ENCODE measurements at places on chromosomes 6 and 20. TPM values are rescaled to one million over a fixed set of nuclear protein-coding genes. Genes with fewer than 3 reads are reported as not detected.

Gene SNRPB2
- 69.2 TPM for total RNA-seq

GRCh38 chr20:49985617-49986016 lies 2.8 kb downstream of the SNAI1 start:
- no peak for DNase-seq

GRCh38 chr6:97586344-97586743 lies 303.3 kb upstream of the MMS22L start:
- DNase-seq, result peak; percentile 49

Gene C6orf58
- total RNA-seq, result not detected

DNA sequence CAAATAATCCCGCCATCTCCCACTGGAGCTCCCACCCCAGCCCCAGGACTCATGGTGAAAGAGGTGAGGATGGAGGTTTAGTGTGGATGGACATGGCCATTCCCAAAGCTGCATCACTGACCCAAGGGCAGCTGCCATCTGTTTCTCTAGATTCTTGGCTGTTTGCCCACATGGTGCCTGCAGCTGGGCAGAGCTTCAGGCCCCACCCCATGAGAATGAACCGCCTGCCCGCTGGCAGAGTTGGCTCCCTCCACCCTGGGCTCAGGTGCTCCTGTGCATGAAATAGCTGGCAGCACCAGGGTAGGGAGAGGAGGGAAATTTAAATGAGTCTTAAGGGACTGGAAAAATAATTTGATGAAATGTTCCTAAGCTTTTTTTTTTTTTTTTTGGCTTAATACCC lies 17.4 kb downstream of the SCML4 start:
- DNase-seq, result no peak

- no peak for DNase-seq
Observed at GRCh38 chr6:91941838-91942237, 1355.0 kb upstream of the MAP3K7 start.

DNA sequence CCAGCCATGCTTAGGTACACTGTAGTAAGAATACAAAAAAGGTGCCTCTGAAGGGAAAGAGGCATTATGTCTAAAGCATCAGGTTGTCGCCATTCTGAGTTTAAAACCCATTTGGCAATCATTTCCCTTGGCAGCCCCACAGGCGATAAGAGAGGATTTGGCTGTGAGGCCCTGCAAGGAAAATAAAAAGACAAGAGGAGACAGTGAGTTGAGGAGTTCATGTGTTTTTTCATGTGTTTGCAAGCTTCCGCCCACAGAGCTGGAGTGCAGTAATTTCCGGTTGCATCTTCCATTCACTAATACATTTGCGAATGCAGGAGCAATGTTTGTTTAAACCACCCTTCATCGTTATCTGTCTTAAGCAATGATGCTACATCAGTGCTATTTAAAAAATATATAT lies 138.5 kb upstream of the SOX4 start:
- DNase-seq, result peak; percentile 6

Gene SLC25A27
- total RNA-seq, result 0.28 TPM

DNA sequence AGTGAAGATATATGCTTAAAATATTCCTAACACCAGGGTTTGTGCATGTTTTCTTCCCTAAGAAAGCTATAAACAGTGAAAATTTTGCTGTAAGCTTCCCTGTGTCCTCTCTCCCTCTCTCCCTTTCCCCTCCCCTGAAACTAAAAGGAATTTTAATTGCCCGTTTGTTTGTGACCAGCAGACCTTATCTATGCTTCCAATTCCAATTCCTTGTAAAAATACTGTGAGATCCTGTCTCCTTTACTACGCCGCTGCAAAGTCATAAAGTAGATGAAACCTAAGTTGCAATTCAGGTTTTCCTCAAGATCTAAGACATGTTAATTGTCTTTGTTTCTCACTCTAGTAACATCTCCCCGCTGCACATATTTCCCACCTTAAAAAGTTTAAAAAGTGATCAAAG lies 82.3 kb downstream of the DNAH8 start:
- DNase-seq, result no peak

DNA sequence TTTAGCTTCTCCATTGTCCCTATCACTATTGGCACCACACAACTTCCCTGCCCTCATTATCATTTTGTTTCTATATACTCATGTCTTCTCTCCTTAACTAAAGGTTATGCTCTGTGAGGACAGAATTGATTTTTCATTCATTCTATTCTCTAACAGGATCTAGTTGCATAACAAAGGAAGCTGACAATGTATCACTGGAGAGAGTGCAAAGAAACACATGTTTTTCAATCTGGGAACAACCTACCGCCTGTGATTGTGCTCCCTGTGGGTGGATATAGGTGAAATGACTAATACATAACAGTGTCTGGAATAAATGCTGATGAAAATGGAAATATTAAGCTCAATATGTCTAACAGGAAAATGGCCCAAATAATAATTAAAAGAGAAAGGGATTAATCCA lies 56.6 kb downstream of the COL12A1 start:
- peak; percentile 47 for DNase-seq

- DNase-seq, result peak; percentile 41
Observed at GRCh38 chr20:13458860-13459451, 179.8 kb downstream of the TASP1 start.

- DNase-seq, result no peak
Observed at GRCh38 chr6:147787417-147787816, 278.9 kb downstream of the SAMD5 start.

GRCh38 chr20:33412484-33412838 lies 11.1 kb upstream of the CDK5RAP1 start:
- no peak for DNase-seq

GRCh38 chr6:122339661-122340060 lies 59.8 kb upstream of the HSF2 start:
- DNase-seq, result no peak

DNA sequence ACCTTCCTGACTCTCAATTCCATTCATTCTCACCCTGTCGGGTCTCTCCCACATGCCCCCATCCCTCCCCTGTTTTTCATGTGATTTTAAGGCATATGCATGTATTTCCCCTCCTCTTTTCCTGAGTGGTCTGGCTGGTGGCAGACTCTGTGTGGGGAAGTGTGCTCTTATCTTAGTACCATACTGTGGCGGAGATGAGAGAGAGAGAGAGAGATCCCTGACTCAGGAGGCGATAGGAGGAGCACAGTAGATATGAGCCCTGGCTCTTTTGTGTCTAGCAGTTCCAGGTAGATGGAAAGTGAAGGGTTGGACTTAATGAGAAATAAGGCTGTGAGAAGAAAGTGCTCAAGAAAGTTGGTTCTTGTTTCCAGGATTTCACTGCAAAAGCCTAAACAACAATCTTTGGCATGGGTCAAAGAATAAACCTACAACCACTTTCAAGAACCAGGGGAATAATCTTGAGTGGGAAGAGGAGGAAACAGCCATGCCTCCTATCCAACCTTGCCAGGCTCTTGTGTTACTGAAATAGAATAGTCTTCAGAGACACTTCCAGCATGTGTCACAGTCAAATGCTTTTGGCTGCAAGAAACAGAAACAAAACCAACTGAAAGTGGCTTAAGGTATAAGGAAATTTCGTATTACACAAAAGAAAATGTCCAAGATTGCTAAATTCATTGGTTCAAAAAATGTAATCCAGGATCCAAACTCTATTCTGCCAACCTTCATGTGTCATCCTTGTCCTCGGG lies 123.8 kb upstream of the MYLIP start:
- no peak for DNase-seq

- DNase-seq, result no peak
Observed at GRCh38 chr6:20719980-20720379, 185.7 kb downstream of the CDKAL1 start.

DNA sequence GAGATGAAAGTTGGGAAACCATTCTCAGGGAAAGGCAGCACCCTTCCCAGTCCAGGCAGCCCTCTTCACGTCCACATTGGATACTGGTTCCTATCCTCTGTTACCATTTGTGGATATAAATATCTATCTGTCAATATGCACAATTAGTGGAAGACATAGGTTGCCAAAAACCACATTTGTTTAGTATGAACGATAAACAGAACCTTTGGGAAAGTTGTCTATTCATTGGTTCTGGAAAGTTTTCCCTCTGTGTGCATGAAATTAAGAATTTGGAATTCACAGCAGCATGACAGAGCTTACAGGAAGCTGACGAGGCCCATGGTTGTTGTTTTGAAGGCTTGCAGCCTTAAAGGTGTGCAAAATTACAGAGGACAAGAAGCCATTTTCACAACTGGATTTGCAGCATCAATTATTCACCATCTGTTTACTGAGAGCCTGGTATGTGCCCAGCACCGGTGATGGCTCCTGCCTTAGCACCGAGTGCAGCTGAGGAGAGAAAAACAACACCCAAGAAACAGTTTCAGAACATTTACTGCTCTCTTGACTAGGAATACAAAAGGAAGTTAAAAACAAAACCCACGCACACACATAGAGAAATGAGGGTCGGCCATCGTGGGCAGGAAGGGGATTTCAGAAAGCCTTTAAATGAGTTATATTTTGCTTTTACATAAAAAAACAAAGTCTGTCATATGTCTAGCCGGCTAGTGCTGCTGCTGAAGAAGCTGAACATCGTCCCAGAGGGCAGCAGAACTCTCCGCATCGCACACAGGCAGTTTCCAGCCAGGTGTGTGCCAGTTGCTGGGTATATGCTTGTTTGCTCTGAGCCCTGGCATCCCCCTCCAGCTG lies 319.6 kb downstream of the FARS2 start:
- no peak for DNase-seq

DNA sequence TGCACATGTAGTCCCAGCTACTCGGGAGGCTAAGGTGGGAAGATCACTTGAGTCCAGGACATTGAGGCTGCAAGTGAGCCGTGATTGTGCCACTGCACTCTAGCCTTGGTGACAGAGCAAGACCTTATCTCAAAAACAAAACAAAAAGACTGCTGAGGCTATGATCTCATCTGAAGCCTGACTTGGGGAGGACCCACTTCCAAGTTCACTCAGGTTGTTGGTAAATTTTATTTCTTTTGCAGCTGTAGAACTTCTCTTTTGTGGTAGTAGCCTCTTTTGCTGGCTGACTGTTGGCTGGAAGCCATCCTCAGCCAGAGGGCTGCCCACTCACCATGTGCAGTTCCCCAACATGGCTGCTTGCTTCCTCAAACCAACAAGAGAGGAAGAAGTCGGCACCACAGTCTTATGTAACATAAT lies 36.8 kb upstream of the ME1 start:
- DNase-seq, result no peak

Gene GPR6
- total RNA-seq, result not detected

Gene KHDC1
- 1.7 TPM for total RNA-seq

Gene TFAP2A
- total RNA-seq, result 0.72 TPM

Gene BANF2
- total RNA-seq, result not detected

DNA sequence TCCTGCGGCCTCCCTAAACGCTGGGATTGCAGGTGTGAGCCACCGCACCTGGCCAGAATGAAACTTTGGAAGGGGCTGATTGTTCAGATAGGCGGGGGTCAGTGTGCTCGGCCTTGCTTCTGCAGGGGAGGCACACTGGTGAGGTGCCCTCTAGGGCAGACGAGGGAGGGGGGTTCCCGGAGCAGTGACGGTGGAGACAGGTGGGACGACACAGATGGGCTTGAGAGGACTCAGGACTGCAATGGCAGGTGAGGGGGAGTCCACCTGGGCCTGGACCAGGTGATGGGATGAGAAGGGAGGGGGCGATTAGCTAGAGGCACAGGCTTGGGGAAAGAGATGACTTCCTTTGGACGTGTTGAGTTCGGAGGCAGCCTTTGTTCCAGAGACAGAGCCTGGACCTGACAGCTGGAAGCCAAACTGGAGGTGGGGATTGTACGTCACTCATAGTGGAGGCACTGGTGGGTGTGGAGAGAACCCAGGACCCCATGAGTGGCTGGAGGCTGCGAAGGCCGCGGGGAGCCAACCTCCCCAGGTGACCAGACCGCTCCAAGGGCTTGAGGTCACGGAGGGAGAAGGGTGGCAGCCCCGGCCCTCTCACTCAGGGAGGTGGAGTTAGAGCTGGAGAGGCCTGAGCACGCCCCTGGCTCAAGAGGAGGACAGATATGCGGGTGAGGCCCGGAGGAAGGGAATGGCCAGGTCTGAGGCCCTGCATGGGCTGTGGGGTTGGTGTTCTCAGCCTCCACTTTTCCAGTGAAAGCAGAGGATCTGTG lies 10.5 kb upstream of the MAP1LC3A start:
- no peak for DNase-seq

GRCh38 chr6:157613011-157613522 lies 210.0 kb upstream of the SNX9 start:
- peak; percentile 97 for DNase-seq

DNA sequence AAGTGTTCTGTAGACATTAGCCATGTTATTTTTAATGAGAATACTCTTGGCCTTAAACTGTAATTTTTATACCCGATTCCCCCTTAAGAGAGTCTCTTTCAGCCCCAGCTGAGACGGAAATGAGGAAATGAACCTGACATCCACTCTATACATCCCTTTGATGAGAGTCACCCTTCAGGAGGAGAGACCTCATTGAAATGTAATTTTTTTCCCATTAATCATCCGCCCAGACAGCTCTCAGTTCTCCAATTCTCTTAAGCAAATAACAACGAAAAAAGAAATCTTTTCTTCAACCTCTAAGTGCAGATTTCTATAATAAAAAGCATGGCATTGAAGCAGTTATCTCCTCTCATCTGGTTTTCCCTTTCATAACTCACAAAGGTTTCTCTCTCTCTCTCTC lies 243.8 kb upstream of the PMEPA1 start:
- DNase-seq, result no peak

- DNase-seq, result peak; percentile 99
Observed at GRCh38 chr6:33317669-33318425, at the start of gene ZBTB22. Gene ZBTB22 (minus strand): TSS chr6:33317744. CDS start chr6:33316916, 828 bp downstream.

DNA sequence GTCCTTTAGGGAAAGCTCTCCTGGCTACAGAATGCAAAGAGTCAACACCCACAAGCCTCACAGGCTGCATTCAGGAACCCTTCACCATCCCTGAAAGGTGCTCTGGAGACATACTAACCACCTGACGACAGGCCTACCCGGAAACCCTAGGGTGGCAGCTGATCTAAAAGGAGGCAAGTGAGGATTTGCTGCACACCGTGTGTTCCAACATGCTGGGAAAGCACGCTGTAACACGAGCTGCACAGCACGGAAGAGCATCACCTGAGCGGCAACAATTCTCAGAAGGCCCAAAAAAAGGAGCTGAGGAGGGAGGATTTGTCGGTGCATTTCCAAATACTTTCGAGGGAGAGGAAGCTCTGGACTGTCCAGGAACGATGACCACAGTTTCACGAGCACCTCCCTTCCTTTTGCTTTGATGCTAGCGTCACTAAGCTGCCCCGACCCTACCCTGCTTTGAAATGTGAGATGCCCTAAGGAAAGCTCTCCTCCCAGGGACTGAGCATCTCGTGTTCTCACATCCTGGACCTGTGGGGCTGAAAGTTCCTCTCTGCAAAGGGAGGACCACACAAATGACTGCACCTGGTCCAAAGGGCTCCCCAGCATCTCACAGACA lies 87.0 kb downstream of the PPP1R3G start:
- no peak for DNase-seq

- peak; percentile 22 for DNase-seq
Observed at GRCh38 chr20:32823737-32824588, 4.2 kb downstream of the MAPRE1 start.

Gene IL20RA
- total RNA-seq, result not detected

GRCh38 chr6:63963769-63964315 lies 328.2 kb downstream of the PHF3 start:
- no peak for DNase-seq

DNA sequence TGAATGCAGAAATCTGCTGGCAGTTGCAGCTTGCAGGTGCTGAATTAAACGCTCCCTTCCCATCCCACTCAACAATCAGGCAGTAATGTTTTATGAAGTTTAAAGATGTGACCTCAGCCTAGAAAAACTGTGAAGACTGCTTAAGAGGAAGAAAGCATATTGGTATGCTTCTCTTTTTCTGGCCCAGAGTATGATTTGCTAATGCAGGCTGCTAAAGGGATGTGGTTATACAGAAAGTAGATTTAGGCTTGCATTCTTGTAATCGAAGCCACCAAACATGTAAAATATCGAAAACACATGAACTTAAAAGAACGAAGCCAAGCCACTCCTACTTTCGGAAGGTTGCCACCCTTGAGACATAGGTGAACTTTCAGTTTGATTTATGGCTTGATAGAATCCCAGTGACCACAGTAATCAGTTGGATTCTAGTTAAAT lies 40.7 kb downstream of the MAP3K5 start:
- DNase-seq, result peak; percentile 16
